Cortex of kidney (tissue), 1 donor: ENCODE measurements at places on chromosomes 11 and 22.

DNA sequence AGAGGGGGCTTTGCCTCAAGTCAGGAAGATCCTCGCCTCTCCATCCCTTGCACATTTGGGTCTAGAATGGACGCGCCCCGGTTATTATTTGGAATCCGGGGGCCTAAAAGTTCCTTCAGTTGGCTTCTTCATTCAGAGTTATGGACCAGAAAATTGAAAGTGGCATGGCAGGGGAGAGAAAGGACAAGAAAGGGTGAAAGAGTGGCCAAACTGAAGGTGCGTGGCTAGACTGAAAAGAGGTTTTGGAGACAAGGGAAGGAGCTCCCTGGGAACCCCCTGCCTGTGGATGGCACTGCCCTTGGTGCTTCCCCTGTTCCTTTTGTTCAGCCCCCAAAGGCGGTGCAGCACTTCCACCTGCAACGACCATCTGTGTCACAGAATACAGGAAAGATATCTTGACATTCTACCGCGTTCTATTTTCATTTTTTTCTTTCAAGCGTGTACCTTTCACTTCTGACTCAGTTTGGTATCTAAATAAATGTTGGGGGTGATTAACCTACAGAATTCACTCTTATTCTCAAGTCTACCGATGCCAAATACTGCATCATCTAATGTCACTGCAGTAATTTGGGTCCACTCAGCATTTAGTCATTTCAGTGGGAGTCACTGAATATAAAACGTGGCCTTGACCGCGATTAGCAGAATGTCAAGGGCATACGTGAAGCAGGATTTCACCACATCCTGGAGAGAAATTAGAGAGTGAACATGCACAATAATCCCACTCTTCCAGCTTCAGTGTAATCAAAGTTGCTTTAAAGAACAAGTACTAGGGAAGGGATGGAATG lies 88.1 kb upstream of the ARHGAP32 start:
- no peak for DNase-seq

GRCh38 chr11:134475951-134476350 lies 63.9 kb upstream of the B3GAT1 start:
- DNase-seq = no peak

DNA sequence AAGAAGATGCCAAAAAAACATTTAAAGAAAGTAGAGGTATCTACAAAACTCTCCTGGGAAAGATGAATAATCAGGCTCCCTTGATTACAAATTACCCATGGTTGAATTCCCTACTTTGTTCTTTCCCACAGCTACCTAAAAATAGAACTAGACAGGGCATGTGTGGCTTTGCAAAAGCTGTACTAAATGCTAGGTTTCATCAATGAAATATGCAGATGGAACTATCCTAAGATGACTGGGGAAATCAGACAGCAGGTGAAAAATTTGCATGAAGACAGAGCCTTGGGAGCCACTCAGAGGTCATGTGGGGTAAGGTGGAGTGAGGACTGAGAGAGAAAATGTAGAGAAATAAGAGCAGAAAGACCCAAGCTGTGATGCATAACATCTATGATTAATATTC lies 14.7 kb downstream of the LAYN start:
- no peak for DNase-seq

GRCh38 chr22:43431808-43432554 lies 20.2 kb downstream of the MPPED1 start:
- no peak for DNase-seq

- DNase-seq = no peak
Measured at GRCh38 chr11:34495239-34495723, 18.3 kb downstream of the ELF5 start.

- no peak for DNase-seq
Measured at GRCh38 chr11:61293867-61294716, 1.0 kb downstream of the VWCE start.

- no peak for DNase-seq
Measured at GRCh38 chr11:10382518-10382917, 72.5 kb upstream of the AMPD3 start.

- no peak for DNase-seq
Measured at GRCh38 chr11:99277281-99277680, 256.5 kb downstream of the CNTN5 start.

DNA sequence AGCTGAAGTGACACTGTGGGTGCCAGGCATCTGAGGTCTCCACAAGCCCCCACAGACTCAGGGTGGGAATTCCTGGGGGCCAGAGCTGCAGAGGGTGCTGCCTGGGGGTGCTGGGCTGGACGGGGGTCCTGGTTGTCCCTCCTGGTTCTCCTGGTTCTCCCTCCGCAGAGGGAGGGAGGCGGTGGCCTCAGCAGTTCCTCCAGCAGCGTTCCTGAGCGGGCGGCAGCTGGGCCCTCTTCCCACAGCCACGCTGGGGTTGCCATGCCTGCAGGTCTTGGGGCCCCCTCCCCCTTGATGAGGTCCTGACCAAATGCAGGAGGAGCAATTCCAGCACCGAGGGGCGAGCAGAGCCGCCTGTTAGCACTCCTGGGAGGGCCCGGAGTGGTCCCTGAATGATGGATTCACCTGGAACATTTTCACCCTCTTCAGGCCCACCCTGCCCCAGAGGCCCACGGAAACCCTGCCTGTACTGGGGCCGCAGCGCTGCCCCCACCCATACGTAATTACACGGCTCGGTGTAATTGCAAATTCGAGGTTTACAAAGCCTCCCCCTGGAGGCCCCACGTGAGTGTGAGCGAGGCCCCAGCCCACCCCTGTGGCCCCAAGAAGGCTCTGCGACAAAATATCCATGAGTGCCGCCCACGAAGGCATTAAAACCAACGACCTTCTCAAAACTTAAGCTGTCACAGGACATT lies 635 bp downstream of the C11orf21 start:
- DNase-seq = no peak

GRCh38 chr11:118792570-118793124 lies 1.7 kb upstream of the DDX6 start:
- no peak for DNase-seq

- no peak for DNase-seq
Measured at GRCh38 chr22:50731811-50732624, 6.0 kb upstream of the ACR start.

DNA sequence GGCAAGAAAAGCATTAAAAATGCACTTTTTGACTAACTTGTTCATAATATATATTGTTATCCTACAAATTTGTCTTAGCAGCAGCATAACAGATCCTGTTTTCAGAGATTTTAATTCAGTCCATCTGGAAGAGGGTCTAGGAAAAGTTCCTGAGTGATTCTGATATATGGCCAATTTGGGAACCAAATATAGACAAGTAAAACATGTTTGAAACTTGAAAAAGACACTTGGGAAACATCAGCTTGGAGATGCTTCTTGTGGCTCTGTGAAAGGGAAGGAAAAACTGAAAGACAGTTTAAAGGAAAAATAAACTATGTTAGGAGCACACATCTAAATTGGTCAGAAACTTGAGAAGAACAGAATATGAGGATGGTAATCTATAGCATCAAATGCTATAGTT lies 697.5 kb downstream of the CNTN5 start:
- no peak for DNase-seq

GRCh38 chr22:26748845-26749244 lies 91.5 kb downstream of the MIAT start:
- DNase-seq = no peak

DNA sequence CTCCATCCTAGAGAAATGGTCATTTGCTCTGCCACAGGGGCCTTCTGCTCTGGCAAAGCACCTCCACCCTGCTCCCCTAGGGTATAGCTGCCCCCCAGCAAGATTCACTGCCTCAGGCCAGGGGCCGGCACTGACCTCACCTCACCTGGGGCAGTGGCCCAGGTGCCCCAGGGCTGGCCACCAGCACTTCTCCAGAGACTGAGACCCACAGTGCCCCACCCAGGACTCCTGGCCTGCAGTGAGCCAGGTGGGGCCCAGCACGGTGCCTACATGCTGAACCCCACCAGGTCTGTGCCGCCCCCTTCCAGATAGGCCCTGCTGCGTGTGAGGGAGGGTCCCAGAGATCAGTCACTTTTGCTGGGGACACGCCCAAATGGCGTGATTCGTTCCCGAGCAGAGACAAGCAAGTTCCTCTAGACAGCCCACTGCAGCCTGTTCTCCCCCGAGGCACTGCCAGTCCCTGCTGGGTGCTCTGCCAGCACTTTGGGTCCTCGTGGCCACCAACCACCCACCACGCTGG lies 10.8 kb downstream of the GNB1L start:
- DNase-seq = no peak

GRCh38 chr11:44260081-44260480 lies 49.9 kb downstream of the ALX4 start:
- no peak for DNase-seq

- no peak for DNase-seq
Measured at GRCh38 chr22:37183432-37184379, 4.3 kb downstream of the C1QTNF6 start.

DNA sequence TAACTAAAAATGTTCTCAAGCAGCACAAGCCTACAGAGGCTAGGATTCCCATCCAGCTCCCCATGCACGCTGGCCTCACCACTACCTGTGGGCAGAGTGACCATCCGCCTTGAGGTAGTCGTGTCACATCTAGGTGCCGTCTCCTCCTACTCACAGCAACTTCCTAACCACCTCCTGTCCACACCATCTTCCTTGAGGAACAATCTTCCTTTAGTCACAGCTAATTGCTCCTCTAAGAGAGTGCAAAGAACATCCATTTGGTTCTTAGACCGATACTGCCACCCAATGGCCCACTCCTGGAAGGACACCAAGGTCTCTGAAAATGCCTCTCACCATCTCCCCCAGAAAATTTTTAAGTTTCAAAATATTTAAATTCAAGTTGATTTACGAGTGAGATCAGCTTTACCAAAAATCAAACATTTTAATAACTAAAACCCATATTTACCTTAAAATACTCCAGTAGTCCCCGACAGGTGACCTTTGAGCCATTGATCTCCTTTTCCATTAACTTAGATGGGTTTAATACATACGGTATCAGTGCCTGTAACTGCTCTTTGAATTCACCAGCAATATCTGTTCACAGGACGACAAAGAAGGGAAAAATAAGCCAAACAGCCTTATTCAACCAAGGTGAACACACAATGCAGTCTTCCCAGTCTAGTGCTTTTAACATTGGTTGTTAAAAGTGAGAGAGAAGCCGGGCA lies 21.7 kb upstream of the PLAAT3 start:
- DNase-seq = no peak

GRCh38 chr22:39026509-39027150 lies 5.7 kb downstream of the APOBEC3D start:
- no peak for DNase-seq

DNA sequence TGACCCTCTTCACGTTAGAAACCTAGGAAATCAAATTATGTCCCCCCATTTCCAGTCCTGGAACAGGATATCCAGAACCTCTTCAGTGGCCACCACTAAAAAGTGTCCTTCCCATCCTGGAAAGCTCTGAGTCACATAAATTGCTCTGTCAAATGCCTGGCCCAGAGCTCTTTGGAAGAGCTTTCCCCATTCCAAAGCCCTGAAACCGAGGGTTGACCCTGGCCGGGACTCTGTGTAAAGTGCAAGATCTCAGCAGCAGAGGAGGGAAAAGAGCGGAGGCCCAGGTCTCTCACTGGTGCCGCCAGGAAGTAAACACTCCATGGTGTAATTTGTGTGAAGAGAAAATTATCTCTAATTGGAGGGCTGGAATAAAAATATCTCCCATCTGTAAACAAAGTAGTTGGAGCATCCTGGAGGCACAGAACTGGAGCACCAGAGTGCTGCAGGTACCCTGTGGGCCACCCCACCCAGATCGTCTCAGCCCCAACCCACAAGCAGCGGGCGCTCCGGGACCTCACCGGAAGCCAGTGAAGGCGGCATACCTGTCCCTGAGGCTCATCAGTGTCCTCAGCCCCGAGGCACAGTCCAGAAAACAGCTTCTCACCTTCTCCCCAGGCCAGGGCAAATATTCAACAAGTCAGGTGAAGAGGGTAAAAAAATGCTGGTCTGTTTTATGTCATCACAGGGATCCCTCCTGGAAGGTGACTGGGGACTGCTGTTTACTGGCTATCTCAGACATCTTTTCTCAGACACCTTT lies 4.7 kb upstream of the JAM3 start:
- DNase-seq = no peak

- DNase-seq = no peak
Measured at GRCh38 chr11:117735350-117735977, 61.6 kb downstream of the DSCAML1 start.

- no peak for DNase-seq
Measured at GRCh38 chr11:101428918-101429317, 154.9 kb downstream of the TRPC6 start.

- DNase-seq = no peak
Measured at GRCh38 chr11:15645201-15645600, 530.5 kb downstream of the INSC start.

- no peak for DNase-seq
Measured at GRCh38 chr11:1751999-1752906, 1.9 kb upstream of the IFITM10 start.

- no peak for DNase-seq
Measured at GRCh38 chr11:33652431-33652830, 48.2 kb downstream of the C11orf91 start.

DNA sequence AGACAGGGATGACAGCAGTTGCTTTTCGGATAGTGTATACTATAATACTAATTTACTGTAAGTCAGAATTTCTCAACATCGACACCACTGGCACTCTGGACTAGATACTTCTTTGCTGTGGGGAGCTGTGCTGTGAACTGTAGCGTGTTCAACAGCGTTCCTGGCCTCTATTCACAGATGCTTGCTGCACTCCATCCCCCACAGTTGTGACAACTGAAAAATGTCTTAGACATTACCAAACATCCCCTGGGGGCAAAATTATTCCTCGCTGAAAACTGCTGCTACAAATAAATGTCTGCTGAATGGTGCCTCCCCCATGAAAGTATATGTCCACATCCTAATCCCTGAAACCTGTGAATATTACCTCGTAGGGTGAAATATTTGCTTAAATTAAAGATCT lies 7.5 kb upstream of the SLC15A3 start:
- no peak for DNase-seq

DNA sequence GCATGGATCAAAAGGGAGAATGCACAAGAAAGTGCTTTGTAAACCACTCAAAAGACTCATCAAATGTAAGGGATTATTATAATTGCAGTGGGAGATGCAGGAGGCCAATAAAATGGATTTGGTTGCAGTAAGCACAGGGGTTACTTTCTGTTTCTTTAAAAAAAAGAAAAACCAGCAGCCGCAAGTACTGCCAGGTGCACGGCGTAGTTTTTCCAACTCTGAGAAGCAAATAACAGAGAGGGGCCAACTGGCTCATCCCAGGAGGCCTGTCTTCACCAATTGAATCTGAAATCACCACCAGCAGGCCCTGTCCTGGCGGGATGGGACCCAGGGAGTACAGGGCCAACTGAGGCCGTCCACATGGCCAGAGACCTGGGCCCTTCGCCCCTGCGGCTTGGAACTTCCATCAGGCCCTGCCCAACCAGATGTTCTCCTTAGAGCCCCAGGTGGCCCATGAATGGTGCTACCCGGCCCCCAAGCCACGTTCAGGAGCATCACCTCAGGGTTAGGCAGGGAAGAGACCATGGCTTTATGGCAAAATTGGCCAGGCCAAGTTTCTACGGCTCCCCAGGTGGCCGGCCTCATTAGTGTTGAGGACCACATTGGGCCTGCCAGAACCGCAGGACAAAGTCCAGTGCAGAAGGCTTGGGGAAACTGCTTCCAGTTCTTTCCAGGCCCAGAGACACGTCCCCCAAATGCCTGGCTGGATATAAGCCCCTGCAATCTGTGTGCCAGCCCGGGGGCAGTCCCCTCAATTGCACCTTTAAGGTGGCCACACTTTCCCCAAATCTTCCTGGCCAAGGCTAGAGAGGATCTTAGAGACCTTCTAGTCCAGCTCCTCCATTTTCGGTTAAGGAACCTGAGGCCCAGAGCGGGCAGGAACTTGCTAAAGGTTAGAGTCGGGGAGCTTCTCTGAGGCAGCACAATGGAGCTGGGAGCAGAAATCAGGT lies 61.7 kb downstream of the CHRDL2 start:
- no peak for DNase-seq
